Central memory CD8-positive, alpha-beta T cell (primary cell): ENCODE measurements at places on chromosomes 7 and 10.
A peak's percentile ranks its signal among the peaks of the same experiment; 100 is the strongest.

GRCh38 chr7:81499262-81500116 lies 270.4 kb downstream of the HGF start:
- no peak for DNase-seq

- DNase-seq, result no peak
Measured at GRCh38 chr7:17054206-17054605, 172.4 kb upstream of the AGR3 start.

DNA sequence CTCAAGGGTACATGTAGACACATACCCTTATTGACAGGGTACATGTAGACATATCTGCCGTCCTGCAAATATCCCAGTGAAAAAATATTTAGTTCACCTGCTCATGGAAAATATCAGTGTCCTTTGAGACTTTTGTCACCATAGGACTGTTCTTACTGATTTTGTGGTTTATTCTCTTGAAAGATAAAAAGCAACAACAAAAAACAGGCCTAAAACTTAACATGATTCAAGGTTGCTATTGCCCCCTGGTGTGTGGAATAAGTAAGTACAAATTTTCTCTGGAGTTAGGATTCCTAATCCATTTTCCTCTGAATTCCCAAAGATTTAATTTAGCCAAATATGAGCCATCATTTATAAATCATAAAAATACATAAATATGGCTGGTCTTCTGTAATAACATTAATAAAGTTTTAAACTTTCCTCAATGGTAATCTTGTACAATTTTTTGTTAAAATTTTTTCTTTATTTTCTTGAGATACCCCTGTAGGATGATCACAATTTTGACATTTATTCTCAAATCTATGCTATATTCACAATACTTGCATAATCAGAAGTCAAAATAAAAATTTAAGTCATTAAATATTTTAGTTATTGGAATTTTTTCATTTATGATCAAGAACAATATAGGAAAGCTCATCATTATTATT lies 741.4 kb upstream of the POT1 start:
- DNase-seq, result no peak

DNA sequence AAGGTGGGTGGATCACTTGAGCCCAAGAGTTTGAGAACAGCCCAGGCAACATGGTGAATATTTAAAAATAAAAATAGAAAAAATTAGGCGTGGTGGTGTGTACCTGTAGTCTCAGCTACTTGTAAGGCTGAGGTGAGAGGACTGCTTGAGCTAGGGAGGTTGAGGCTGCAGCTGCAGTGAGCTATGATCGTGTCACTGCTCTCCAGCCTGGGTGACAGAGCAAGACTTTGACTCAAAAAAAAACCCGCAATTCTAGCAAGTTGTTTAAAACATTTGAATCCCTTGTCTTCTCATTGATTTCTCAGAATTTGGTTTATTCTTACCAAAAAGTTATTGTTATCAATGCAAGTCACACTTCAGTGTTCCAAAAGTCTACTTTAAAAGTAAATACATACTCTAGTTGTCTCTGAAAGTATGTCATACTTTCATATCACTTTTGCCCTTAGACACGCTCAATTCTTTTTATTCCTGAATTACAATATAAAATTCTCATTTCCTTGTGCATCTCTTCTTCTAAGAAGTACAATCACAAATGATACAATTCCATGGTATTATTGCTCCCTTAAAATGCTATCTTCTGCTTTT lies 6.3 kb downstream of the EPC1 start:
- no peak for DNase-seq

- no peak for DNase-seq
Measured at GRCh38 chr10:78181381-78182055, 147.9 kb downstream of the RPS24 start.

GRCh38 chr7:73342645-73343044 lies 14.7 kb downstream of the FKBP6 start:
- no peak for DNase-seq

DNA sequence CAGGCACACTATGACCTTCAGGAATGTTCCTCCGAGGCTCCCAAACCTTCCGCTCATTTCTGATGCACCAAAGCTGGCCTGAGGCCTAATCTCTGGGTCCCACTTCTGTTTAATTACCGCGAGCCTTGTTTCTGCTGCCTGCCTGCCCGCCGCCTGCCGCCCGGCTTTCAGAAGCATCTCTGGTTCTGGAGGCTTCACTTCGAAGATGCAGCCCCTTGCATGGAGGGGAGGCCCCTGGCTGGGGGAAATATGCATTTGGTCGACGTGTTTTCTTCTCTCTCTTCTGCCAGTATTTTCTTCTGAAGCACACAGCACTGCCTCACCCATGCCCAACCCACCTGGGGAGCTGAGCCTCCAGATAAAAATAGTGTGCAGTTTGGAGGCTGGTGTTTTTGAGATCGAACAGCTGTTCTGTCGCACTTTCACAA lies 166.9 kb downstream of the PAXIP1 start:
- DNase-seq, result no peak

DNA sequence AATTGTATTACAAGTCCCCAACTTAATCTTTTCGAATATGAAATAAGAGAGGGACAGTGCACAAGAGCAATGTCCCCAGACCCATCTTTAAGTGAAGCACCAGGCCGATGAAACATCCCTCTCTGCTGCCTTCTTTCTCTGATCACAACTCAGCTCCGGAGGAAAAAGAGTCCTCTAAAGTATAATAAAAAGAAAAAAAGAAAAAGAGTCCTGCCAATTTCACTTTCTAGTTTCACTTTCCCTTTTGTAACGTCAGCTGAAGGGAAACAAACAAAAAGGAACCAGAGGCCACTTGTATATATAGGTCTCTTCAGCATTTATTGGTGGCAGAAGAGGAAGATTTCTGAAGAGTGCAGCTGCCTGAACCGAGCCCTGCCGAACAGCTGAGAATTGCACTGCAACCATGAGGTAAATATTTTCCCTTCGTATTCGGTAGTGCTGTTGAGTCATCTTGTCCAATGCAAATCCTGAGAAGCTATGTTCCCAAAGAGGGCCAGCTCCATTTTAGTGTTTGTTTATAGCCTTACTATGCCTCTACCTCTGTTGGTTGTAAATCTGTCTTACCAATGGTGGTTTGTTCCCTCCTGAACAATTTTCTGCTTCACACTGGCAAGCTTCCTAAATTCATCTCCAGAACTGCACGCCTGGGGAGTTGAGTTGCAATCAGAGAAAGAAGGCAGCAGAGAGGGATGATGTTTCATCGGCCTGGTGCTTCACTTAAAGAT lies at the start of gene IFIT2:
TSS of gene IFIT2 (plus strand) at position 326 of the 725 bp plus-strand sequence. CDS start at position 404, 78 bp downstream.
- peak; percentile 20 for DNase-seq

DNA sequence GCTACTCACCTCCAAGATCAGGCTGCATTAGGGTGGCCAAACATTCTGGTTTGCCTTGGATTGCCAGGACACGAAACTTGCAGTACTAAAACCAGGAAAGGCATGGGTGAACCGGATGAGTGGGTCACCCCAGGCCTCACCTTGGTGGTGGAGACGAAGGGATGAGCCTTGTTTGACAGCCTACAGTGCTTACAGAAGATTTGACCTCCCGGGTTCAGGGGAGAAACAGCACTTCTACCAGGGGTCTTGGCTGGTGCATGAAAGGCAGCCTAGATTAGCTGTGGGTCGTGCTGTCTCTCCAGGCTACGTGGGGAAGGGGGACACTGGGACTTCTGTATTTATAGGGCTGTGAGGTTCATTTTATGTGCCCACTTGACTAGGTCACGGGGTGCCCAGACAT lies 469.8 kb downstream of the PLXNA4 start:
- no peak for DNase-seq

DNA sequence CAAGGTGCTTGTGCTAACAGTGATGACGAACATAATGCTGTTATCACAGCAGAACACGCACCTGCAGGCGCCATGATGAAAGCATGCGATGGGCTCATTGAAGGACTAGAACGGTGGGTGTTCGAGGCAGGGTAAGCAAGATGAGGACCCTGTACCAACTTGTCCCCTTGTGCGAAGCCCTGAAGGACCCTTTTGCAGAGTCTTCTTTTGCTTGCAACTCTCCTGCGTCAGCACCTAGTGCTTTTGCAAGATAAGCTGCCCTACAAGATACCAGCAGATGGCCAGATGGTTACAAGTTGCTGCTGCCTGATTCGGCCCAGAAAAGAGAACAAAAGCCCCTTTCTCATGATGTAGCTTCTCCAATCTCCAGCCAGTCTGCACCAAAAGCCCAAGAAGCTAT lies 4.2 kb upstream of the IL15RA start:
- no peak for DNase-seq

DNA sequence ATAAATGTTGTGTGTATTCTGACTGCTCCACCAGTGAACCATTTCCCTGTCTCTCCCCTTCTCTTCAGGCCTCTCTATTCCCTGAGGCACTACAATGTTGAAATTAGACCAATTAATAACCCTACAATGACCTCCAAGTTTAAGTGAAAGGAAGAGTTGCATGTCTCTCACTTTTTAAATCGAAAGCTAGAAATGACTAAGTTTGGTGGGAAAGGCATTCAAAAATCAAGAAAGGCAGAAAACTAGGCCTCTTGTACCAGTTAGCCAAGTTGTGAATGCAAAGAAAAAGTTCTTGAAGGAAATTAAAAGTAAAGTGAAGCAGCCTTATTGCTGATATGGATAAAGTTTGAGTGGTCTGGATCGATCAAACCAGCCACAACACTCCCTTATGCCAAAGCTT lies 198.3 kb upstream of the YAE1 start:
- no peak for DNase-seq

DNA sequence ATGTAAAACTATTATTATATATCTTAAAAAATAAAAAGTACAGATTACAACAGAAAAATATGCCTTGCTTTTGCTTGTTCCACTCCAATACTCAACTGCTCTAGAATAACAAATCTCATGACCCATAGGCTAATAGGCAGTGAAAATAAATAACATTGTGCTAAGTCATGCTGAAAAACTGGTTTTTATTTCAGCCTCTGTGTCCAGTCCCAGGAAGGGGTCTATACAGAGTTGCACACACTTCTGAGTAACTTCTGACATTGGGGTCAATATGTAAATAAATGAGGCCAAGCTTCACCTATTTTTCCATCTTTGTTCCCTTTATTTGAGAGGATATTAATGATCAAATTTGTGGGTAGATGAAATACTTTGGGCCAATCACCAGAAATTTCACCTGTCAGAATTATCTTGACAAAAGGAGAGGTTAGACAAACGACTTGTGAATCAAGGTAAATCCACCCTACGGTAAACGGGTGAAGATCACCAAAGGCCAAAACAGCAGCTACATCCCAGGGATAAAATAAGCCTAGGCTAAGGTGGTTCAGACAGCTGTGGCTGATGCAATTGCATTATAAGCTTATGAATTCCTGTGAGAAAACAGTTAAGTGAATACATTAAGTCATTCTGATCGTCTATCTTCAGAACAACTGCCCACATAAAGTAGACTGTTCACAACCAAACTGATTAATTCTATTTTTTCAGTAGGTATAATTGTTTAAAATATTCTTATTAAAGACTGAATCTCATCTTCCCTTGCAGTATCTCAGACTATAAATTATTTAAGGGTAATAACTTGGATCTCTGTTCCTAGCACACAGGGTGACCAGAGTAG lies 87.5 kb downstream of the UBE2H start:
- no peak for DNase-seq

DNA sequence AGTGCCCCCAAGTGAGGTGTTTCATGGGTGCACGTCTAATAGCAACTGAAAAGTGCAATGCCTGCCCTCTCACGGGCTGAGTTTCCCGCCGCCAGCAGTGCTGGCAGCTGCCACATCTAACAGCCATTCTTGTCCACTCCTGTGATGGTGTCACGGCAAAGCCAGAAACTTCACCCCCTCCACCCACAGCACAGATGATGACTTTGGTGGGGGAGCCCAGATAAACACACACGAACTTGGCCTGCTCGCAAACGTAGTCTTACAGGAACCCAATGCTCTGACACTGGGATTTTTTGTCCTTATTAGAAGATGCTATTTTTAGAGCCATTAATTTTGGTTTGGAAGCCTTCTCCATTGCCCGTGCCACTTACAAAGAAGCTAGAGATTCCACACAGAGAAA lies 26.7 kb downstream of the CPXM2 start:
- DNase-seq, result no peak

DNA sequence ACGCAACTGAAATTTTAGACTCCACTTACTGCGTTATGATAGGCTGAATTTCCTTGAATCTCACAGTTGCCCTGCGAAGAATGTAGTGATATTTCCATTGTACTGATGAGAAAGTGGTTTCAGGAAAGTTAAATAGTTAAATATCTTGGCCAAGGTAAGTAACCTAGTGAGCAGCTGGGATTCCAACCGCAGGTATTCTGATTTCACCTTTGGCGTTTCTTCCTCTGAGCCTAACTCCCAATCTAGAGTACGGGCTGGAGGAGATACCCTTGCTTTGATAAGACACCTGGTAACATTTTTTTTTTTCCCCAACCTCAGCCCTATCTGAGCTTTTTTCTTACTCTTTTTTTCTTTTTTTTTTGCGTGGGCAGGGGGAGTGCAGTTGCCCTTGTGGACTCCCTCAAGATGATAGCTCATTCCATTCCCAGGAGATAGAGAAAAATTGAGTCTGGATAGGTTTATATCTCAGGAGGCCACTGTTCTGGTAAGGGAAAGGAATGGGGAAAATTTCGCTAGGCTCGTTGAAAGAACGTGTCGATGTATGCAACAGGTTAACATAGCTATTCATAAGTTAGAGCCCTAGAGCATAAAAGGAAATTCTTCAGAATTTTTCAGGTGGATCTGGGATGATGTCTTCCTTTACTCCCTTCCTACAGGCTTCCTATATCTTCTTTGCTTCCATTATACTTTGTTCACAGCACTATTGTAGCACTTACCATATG lies 3.1 kb upstream of the TAS2R38 start:
- DNase-seq, result no peak

- DNase-seq, result no peak
Measured at GRCh38 chr10:43043342-43043772, 33.5 kb upstream of the RET start.

DNA sequence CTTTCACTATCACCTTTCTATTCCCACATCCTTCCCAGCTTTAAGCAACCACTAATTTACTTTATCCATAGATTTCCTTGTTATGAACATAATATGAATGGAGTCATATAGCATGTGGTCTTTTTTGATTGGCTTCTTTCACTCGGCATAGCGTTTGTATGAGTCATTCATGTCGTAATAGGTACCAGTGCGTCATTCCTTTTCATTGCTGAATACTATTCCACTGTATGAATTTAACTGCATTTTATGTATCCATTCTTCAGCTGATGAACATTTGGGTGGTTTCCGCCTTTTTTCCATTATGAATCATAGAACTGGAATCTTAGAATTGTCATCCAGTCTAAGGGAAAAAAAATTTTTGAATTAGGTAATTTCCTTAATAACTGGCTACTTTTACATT lies 411.3 kb upstream of the AUTS2 start:
- no peak for DNase-seq

DNA sequence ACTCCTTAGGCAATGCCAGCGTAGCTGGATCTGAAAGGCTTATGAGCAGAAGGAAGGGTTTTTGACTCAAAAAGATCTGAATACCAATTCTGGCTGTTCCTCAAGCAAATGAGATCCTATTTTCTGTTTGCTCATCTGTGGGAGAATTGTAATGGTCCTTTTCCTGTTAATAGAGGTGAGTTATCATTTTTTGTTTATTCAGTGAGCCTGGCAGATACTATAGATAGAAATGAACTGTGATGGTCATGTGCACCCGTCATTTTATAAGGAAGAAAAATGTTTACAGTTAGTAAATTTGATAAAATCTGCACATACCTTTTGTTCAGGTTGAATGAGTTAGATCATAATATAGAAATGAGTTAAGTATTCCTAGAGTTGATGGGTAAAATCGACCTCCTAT lies 97.7 kb downstream of the ACTR3B start:
- DNase-seq, result no peak
